Stimulated activated CD8-positive, alpha-beta memory T cell treated with anti-CD3 and anti-CD28 coated beads, Interleukin-4, amount 100 ng/mL, for 1 hour (primary cell): ENCODE measurements at places on chromosomes 7 and 10.

GRCh38 chr10:7075110-7075509 lies 335.7 kb downstream of the SFMBT2 start:
- DNase-seq, result no peak

DNA sequence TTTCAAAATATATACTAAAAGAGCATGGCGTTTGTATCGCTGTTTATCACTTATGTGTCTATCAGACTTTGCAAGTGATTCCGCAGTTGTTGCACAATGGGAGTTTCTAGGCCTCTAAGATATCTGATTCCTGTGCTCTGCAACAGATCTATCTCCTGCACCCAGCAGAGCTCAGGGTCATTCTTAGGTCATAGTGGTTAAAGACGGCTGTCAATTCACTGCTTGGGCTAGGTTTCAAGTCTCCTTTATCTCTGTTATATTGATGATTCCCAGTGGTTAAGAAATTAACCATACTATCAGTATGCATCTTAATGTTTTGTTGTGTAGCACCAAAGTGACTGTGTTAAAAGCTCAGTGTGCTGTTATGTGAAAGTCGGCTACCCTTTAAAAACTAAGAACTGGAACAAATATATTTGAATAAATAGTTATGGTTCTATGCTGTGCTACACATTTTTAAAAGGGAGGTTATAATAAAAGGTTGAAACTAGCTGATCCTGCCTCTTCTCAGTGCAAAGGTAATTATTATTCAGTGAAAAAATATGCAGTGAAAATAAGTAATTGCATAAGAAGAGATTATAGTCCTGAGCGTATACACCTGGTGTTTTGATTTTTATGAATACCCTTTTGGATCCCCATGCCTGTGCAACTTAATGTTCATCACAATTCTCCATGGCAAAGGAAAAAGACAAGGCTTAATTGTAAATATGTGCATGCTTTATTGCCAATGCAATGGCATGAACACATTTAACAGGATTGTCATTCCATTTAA lies 24.0 kb downstream of the HOXA1 start:
- DNase-seq, result no peak

- no peak for DNase-seq
These were observed 100.0 kb downstream of the INPP5A start for GRCh38 chr10:132637477-132638129.

GRCh38 chr7:44847509-44847919 lies 373 bp downstream of the H2AZ2 start:
- peak; percentile 74 for DNase-seq

- DNase-seq, result no peak
These were observed 76.1 kb downstream of the SKIDA1 start for GRCh38 chr10:21449288-21449966.

DNA sequence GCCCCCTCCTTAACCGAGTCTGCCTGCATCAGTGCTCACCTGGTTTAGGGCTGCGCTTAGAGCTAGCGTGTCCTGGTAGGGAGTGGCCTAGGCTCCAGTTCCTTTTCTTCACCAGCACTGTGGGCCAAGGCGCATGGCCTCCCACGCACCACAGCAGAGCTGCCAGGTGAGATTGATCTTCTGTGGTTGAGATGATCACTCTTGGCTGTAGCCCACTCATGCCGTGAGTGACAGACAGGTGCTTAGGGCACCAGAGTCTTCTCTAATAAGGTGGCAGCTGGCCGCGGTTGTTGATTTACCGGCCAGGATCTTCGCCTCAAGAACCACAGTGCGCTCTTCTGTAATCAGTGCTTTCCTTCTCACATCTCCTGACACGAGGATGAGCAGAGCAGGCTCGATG lies 157.2 kb upstream of the INSYN2A start:
- no peak for DNase-seq

DNA sequence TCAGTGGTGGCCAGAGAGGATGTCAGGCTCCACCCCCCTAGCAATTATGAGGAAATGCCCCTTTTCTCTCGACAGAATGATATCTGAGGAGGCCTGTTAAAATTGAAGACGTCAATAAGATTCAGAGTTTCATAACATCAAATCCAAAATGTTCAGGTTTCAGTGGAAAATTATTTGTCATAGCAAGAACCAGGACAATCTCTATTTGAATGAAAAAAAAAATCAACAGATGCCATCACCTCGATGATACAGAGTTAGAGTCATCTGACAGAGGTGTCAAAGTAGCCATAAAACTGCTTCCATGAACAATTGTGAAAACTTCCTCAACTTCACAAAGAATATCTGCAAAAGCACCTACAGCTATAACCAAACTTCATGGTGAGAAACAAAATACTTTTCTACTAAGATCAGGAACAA lies 7.7 kb downstream of the TMEM273 start:
- DNase-seq, result no peak

GRCh38 chr7:73901823-73902597 lies 41.1 kb downstream of the TMEM270 start:
- no peak for DNase-seq

DNA sequence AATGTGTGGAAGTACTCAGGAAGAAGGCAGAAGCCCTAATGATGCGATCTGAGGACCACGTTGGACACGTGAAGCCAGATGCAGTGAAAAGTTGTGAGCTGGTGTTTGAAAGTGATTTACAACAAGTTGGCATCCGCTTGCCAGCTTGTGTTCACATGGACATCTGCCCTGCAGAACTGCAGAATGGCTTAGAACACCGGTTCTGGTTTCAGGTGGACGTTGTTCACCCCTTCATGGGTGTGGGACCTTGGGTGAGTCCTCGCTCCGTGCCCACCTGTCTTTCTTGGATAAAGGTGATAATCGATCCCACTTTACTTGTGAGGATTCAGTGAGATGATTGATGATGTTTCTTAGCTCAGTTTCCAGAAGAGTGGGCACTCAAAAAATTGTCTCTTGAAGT lies 53.8 kb downstream of the CAMK1D start:
- no peak for DNase-seq

DNA sequence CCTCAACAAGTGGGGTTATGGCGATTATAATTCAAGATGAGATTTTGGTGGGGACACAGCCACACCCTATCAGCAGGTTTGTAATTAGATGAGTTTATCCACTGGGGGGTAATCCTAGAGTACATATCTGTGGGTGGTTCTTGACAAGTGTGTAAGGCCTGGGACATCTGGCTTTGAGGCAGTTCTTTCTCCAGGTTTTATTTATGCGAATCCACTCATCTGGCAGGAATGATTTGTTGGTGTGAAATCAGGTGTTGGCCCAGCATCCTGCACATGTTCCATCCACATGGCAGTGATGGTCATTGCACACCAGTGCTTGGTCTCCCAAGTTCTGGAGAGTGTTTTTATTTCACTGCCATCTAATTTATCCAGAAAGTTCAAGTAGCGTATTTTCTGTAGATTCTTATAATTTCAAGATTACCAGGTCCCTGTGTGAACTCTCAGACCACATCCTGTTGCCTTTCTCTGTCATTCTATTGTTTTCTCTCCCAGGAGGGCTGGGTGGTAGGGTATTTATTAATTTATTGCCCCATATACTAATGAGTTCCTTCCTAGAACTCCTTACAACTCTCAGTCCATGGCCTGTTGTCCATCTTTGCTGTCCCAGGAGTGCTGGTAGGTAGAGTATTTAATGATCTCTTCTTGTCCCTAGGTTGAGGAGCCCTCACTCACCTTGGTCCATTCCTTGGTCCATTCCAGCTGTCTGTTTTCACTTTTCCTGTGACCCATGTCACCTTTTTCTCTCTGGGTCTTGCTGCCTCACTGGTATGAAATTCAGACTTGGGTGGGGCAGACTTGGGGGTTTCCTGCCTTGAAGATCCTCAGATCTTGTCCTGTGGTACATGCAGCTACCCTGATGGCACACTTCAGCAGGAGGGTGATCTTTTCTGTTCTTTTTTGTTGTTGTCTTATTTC lies 10.4 kb downstream of the RALA start:
- no peak for DNase-seq

DNA sequence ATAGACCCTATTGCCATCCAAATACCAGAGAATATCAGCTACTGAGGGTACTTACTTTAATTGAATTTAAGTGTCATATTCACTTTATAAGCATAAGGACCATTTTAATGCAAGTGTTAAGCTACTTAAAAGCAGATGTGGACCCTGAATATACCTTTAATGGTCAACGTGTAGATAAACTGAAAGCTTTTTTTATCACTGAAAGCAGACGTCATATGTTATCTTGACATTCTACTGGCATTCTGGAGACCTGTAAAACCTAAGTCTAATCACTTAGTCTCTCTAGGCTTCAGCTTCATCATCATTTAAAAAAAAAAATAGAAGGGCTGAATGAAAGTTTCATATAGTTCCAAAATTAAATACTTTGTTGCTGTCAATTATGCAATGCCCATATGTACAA lies 116.5 kb downstream of the ELAPOR2 start:
- DNase-seq, result no peak

- no peak for DNase-seq
These were observed 147.6 kb downstream of the ARID5B start for GRCh38 chr10:62048919-62049623.

DNA sequence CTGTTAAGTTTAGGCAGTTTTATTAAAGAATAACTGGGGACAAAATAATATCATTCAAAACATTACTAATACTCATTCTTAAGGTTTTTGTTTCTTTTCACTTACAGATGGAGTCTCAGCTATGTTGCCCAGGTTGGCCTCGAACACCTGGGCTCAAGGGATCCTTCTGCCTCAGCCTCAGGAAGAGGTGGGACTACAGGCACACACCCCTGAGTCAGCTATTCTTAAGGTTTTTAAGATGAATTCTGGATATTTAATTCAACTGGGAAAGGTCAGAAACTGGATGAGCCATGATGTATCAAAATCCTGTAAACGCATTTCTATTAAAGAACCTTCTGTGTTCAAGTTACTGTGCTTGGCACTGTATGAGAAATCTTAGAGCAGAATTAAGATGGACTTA lies 3.5 kb downstream of the OAT start:
- no peak for DNase-seq

DNA sequence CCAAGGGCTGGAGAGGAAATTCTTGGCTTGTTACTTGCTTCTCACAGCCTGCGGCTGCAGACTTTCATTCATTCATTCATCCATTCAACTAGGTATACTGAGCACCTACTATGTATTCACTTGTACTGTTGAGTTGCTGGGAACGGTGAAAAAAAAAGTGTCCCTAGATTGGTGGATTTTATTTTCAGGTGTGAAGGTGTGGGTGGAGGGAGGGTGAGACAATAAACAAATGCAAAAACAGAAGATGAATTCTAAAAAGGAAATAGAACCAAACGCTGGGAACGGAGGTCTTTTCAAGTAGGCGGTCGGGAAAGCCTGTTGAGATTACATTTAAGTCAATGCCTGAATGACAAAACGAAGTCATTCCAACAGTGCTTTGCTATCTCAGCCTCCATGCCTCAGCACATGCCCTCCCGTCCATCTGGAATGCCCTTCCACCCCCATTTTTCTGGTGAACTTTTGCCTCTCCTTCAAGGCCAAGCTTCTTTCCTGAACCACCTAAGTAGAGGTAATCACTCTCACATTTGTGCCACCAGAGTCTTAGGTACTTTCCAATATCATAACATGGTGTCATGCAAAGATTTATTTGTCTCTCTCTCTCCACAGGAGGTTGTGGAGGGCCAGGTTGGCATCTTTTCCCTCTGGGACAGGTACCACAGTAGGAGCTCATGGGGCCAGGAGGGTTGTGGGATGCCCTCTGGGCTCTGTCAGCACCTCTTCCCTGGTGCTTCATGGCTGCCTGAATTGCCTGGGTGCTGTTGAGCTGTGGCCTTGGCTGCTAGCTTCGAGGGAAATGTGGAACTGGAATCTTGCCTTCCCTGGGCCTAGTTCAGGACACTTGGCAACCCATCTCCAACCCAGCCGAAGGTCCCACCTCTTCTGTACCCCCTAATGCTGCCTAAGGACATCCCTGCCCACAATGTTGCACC lies 5.5 kb downstream of the NKX2-3 start:
- no peak for DNase-seq

- DNase-seq, result no peak
These were observed 12.3 kb upstream of the TRDMT1 start for GRCh38 chr10:17213646-17214349.

- no peak for DNase-seq
These were observed 67.5 kb downstream of the POU6F2 start for GRCh38 chr7:39045231-39045630.

DNA sequence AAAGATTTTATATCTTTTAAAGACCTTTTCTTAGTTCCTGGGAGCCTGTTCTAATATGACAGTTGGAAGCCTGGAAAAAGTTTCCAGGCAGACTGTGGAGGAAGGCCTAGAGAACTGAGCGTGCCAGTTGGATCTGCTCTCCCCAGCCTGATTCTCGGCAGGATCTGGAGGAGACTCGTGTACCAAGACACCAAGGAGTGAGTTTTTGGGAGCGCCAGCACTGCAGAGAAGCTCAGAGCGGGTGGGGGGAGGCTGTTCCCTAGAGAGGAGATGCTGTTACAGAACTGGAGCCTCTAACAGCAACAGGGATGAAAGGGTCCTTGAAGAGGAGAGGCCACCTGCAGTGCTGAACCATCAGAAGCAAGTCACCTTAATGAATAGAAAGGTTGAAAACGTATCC lies 52.9 kb downstream of the LYZL2 start:
- DNase-seq, result no peak

DNA sequence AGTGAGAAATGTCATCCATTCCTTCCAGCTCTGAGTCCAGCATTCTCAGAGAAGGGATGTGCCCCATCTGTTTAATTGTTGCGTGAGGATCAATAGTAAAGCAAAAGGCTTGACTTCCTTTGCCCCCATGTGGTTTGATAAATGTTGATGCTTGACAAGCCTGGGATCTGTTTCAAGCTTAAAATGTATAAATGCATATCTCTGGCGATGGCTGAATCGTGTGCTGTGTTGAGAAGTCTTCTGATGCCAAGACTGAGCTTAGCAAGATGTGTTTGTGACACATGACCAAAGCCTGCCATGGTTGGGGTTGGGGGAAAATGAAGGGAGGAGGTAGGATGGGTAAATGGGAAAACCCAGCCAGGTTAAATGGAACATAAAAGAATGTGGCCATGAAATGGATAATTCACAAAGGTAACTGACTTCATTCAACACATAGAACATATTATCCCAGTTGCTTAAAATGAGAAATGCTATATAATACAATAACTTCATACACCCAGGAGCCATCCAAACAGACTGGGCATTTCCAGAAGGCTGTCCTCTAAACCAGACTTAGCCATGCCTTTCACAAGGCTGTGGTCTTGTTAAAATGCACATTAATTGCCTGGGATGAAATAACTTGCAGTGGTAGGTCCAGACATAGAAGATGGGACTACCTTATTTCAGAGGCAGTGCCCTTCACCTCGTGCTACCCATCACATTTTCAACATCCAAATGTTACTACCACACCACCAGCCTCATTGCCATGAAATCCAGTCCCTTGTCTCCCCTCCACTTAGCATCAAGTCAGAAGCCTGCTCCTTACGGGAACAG lies 147.3 kb upstream of the PDE1C start:
- DNase-seq, result no peak

DNA sequence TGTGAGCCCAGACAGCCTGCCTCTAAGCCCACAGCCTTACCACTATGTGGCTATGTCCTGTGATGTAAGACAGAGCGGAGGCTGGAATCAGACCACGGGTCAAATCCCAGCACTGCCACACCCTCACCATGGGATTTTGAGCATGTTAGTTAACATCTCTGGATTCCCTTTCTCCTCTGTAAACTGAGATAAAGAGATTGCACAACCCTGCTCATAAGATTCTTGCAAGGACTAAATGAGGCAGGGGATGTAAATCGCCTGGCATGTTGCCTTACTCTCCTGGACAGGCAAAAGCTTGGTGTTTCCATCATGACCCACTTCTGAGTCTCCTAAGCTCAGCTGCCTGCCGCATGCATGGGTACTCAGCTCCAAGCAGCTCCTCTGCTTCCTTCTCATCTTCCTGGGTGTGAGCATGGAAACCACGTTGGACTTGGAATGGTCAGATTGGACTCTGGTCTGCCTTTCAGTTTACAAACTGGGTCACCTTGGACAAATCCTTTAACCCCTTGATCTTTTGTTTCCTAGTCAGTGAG lies 41.3 kb upstream of the MTURN start:
- DNase-seq, result no peak
